ENCODE measurements at places on chromosomes 2 and 18.

GRCh38 chr2:236052926-236053821 is 115.0 kb downstream of the GBX2 start:
- DNase-seq: no peak

- no peak for DNase-seq
Measured at GRCh38 chr18:31143025-31143424, 19.6 kb downstream of the DSC1 start.

GRCh38 chr2:139162456-139162855 is 382.3 kb upstream of the NXPH2 start:
- DNase-seq: no peak

GRCh38 chr2:129827311-129828090 is 152.0 kb upstream of the RAB6C start:
- no peak for DNase-seq

GRCh38 chr2:156349605-156350004 is 17.1 kb upstream of the NR4A2 start:
- no peak for DNase-seq

- no peak for DNase-seq
Measured at GRCh38 chr2:238203973-238204683, 633 bp upstream of the ILKAP start.

GRCh38 chr2:235955664-235956063 is 212.5 kb downstream of the GBX2 start:
- no peak for DNase-seq

- no peak for DNase-seq
Measured at GRCh38 chr18:24273596-24273995, 124.0 kb downstream of the OSBPL1A start.
